ENCODE measurements at places on chromosomes 1 and 21.

- no peak for DNase-seq
Observed at GRCh38 chr1:12314333-12314903, 84.6 kb downstream of the VPS13D start.

DNA sequence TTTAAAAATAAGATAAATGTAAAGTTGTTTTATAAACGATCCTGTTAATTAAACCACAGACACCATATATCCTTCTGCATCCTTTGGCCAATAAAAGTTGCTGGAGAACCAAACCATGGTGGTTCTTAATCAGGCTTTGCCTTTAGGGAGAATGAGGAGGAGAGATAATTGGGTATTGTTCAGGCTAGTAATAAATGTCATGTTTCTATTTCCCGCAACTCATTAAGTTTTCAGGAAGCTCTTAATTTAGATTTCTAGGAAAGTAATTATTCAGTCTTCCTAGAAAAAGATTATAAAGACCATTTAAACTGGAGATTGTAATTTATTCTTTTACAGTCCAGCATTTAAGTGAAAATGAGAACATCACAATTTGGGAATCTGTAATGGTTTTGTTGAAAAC is 34.5 kb downstream of the RAB4A start:
- DNase-seq: no peak

DNA sequence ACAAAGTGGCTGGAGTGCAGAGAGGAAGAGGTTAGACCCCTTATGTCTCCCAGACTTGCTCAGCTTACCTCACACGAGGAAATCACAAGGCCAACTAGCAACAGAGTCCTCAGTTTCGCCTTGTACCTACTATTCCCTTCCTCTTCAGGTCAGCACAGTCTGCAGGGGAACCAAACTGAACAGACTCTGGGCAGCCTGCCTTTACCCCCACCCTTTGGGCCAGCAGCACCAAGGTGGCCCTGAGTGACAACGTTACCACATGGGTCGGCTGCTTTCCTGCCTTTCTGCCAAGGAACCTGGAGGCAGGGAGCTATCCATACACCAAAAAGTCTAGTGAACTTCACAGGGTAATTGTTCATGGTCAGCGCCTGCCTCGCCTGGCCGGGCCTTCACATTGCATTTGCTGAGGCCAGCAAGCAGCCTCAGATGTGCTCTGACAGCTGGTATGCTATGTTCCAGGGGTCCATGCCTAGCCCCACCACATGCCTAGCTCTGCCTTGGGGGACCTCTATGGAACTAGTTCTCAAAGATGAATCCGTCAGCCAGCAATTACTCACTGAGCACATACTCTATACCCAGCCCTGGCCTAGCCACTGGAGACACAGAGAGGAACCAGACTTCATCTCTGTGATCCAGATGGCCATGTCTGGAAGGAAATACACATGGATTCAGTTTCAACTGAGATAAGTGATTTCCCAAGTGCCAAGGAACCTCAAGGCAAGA is 69.6 kb downstream of the DMAP1 start:
- no peak for DNase-seq

- no peak for DNase-seq
Observed at GRCh38 chr1:7278827-7279765, 492.0 kb upstream of the VAMP3 start.

DNA sequence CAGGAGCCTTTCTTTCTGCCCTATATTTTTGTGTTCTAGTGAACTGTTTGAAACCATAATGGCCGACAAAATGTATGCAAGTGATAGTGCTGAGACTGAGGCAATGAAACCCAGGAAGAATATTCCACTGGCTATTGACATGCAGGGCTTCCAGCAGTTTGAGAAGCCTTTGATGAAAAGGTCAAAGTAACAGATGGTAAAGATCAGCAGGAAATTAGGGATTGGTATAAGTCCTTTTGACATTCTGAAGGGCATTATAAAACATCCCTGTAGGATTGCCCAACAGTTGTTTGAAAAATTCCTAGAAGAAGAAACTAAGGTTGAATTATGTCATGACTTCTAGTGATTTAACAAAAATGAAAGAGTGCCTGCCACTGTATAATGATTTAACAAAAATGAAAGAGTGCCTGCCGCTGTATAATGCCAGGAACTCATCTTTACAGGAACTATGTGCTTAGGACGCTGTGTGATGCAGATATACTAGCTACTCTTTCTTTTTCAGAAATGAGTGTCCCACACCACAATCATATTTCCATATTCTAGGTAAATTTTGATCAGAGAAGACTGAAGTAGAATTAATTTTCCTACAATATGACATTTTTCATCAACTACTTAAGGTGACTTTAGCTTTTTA is 283.9 kb upstream of the ST6GALNAC5 start:
- no peak for DNase-seq
